ENCODE measurements at places on chromosomes 11 and 22.

GRCh38 chr11:10450462-10451425 lies 4.3 kb upstream of the AMPD3 start:
- no peak for DNase-seq

DNA sequence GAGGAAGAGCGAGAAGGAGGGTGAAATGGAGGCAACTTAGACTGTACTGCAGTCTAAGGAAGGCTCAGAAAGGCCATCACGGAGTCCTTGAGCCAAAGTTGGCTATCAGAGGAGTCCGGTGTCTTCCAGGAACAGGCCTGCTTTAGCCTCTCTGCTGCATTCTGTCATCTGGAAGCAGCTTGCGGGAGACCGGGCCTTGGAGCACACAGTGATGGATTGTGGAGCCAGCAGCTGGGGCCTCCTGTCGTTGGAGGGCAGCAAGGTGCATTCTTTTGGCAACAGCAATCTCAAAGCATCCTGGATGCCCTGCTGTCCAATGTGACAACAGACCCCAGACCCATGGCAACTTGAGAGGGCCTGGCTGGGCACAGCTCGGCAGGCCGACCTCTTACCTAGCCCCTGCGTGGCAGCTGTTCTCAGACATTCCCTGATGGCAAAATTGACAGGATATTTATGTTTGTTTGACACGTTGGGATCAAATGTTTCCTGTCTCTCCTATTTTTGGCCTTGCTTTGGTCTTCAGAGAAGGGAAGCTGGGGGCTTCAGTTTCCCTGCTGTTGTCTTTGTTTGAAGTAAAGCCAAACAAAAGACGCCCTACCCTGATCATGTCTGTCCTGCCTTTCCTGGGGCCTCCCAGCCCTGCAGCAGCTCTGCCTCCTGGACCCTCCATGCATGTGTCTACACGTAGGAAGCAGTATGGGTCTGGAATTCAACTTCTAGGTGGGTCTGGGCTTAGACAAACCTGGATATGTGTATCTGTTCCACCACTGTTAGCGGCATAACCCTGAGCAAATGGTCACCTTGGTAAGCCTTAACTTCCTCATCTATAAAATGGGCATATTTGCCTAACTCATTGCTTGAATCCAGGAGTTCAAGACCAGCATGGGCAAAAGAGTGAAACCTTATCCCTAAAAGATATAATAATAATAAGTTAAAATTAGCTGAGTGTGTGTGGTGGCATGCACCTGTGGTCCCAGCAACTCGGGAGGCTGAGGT lies 43.9 kb upstream of the LMO2 start:
- DNase-seq, result no peak

- no peak for DNase-seq
Measured at GRCh38 chr11:11567936-11568650, 53.7 kb downstream of the GALNT18 start.

DNA sequence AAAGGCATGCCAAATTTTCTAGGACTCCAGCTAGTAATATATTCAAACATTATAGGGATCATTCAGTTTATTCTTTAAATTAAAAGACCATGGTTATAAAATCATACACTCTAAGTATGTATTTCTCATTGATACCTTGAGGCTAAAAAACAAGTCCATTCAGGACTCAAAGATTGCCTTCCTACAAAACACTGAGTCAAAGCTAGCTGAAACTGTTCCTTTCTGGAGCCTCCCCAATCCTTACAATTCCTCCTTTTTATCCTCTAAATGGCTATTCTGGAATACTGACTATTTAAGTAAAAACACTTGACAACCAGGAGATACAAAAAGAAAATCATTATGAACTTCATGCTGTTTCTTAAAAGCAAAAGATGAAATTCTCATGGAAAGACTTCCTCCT lies 4.9 kb upstream of the TTLL12 start:
- DNase-seq, result no peak

DNA sequence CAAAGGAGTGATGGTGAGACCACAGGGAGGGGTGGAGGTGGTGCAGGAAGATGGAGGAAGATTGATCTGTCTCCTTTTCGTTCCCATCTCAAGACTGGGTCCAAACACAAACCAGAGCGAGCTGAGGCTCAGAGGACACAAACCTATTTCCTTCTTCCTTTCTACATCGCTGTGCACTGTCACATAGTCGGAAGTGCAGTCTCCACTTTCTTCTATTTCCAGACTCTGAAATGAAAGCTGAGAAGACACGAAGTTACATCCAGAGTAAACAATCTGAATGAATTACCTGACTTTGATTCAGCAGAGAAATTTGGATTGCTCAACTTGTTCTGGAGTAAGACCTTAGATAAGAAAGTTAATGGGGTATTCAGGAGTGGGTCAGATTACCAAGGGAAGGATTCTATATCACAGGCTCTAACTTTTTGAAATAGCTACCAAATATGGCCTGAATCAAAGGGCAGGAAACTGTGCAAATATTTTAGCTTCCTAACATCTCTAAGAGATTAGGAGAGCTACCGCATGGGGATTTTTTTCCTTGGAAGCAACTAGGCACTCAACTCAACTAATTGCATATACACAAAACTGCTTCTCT lies 14.4 kb downstream of the OVCH2 start:
- no peak for DNase-seq

DNA sequence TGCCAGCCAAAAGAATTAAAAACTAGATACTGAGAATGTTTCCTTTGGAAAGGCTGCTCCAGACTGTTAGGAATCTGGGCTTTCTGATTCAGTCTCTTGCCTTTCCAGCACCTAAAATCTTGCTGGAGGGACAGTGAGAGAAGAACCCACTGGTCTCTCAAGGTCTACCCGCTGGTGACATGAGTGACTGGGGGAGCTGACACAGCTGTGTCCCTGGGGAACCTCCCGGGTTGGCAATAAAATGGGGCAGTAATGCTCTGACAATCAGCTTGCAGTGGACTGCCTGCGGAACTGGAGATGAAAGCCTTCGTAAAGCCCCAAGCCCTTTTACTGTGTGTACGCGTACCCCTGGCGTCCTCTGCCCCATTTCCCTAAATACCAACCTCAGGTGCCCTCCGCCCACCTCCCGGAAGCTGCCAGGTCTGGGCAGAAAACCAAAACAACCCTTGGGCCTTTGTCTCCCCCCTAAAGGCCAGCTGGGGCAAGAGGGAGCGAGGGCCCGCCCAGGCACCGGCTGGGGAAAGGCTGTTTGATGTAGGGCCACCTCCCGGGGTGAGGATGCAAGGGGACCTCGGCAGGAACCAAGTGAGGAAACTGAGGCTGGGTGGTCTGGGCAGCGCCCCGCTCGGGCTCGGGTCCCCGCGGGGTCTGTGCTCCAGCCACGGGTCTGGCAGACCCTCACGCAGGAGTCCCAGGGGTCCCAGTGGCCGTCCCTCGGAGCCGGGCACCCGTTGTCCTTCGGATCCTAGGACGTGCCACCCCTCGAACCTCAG lies 741 bp downstream of the CARS1 start:
- DNase-seq, result no peak
